ENCODE measurements at places on chromosomes 3 and 15.

DNA sequence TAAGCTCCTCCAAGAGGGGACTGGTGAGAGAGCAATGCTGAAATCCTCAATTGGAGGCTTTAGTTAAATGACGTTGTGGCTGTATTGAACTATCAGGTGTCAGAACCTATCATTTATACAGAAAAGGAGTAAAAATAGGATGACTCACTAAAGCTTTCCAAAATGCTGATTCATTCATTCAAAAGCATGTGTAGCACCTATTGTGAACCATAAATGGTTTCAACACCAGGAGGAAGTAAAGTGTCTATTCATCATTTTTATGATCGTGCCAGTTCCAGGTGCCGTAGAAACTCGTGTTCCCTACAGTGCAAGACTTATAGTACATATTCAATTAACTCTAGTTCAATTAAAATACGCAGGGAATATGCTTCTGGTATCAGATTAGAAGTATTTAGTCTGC is 66.5 kb upstream of the ARRDC4 start:
- no peak for DNase-seq

DNA sequence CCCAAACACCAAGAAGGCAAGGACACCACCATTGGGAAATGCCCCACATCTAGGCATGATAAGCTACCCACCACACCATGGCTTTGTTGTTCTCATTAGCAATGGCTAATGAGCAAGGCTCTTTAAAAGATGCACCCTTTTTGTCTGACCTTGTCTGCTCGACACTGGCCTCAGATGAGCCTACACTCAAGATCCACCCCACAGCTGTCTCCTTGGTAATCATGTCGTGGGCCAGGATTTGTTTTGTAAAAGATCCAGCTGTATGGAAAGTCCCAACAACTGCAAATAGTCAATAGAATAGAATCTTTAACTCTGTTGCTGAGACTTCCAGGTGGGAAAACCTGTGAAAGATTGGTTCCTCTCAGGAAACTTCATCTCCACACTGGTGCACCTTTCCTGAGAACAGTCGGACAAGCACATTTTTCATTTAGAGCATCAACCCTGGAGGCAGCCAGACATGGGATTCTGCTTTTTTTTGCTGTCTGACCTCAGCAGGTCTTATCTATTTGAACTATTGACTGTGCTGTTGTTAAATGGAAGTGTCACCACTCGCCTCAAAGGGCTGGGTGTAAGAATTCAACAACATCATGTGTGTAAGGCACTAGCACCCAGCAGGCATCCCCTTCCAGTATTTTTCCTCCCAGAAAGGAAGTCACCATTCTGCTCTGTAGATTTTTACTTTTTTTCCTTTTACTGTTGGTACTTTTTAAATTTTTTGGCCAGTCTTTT is 35.5 kb downstream of the DUT start:
- no peak for DNase-seq

GRCh38 chr3:112321867-112322652 is 10.9 kb upstream of the CD200 start:
- peak; percentile 17 for DNase-seq

- no peak for DNase-seq
These were observed 476.0 kb downstream of the OCA2 start for GRCh38 chr15:27623149-27623548.

DNA sequence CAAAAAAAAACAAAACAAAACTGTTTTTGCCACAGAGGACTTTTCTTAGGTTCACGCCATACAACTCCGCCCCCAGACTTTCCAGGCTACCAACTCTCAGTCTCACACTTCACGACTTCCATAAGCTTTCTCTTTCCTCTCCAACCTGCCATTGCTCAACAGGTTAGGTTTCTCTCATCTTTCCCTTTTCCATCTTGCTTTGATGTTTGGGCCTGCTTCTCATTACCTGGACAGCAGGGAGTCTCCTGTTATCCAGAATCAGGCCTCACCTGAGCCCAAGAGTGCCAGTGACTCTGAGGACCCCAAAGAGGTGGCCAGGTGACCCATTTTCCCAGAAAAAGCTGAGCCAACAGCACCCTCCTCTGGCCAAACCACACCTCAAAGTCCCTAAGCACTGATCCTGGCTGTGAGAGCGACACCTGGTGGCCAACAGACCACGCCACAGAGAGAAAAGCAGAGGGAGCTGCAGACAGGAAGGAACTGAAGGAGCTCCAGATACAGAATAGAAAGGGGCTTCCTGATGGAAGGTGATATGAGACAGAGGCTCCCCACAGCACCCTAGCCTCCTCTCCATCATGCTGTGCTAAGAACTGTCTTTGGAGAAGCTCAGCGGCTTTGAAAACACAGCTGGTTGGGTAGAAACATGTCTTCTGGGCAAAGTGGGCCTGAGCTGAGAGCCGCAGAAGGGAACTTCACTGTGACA is 4.0 kb downstream of the CCDC51 start:
- peak; percentile 40 for DNase-seq

- DNase-seq: no peak
These were observed 7.6 kb downstream of the SHF start for GRCh38 chr15:45180201-45180600.

DNA sequence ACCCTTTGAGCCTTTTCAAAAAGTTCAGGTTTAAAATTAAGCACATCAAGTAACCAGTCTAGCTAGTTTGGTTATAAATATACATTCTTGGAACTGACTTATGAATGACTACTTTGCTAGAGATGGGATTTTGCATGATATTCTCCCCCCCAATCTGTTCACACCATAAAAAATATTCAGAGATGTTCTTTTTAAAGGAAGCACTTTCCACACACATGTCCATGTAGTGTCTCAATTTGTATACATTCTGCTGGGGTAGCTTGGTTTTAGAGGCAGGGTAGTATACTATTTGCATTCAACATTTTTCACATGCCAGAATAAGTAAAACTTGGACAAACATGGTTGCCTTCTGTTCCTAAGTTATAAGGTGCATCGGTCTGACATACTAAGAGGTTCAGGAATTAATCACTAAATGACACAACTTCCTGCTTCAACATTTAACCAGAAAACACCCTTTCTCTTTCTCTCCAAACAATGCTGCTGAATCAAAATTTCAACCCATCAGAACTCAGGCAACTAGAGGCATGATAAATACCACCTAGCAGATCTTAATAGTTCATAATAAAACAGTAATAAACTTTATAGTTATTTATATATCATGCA is 57.0 kb downstream of the SUMF1 start:
- no peak for DNase-seq

GRCh38 chr15:99550077-99550476 is 15.7 kb upstream of the MEF2A start:
- no peak for DNase-seq

DNA sequence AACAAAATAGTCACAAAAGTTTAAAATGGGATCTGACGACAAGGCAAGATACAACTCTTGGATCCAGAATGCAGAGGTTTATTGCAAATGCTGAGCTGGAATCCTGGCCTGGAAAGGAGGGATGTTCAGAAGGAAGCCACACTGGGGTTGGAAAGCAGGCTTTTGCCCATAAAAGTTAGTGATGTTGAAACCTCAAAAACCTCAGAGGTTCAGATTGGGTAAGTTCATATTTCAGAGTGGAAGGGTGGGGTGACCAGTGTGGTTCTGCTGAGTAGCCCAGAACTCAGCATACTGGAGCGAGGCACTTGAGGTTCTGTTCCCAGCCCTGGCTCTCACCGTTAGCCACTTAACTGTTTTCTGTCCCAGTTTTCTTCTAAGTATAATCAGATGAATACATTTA is 114.0 kb upstream of the OSTN start:
- DNase-seq: no peak

- DNase-seq: no peak
These were observed 64.6 kb downstream of the TLE3 start for GRCh38 chr15:70033109-70033508.

DNA sequence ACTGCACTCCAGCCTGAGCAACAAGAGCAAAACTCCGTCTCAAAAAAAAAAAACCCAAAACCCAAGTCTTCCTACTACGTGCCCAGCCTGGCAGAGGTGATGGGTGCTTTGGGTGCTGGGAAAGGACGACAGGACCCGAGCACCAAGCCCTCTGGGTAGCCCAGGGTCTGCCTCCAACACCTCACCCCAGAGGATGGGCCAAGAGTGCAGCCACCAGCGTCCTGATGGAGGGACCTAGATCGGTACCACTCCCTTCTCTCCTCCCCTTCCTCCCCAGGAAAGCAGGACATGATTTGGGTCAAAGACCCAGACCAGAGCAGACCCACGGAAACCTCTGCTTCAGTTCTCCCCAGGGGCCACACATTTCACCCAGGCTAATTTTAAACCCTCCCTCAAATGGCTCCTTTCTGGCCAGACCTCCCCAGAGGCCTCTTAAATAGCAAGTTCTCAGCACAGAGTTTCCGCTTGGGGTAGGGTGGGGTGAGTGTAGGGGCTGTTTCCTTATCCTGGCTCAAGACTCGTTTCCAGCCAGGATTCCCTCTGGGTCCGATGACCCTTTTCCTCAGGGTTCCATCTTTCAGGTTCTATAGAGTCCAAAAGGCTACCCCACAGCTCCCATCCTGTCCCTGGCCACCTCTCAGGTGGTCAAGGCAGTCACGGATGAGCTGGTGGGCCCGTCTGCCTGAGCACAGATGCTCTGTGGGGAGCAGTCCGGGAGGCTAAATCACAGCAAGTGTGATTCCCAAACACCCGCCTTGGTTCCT is 20.5 kb downstream of the RBPMS2 start:
- no peak for DNase-seq

DNA sequence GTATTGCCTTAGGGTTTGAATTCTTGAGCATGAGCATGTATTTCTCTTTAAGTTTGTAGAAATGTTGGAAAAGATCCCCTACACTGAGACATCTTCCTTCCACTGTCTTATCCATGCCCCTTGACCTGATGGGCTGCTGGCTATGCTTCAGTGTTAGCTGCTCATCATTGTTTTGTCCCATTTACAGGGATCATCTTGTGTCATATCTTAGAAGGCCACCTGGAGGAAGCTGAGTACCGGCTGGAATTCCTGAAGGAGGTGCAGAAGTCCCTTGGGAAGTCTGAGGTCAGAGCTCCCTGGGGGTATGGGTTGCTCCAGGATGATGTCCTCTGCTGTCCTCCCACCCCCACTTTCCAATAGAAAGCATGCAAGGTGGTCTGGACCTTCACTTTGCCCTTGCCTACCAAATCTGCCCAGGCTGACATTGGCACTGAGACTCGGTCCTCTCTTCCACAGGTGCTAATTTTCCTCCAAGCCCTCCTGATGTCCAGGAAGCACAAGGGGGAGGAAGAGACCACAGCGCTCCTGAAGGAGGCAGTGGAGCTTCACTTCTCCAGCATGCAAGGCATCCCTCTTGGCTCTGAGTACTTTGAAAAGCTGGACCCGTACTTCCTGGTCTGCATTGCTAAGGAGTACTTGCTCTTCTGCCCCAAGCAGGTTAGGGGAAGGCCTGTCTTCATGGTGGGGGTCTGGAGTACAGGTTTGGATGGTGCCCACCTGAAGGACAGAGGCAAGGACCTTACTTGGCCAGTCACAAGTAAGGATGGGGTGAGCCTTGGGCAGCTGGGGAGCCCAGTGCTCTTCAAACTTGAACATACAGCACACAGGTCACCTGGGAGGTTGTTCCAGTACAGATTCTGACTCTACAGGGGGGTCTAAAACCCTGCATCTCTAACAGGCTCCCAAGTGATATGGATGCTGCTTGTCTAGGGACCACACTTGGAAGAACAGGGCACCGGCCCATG is 17.7 kb downstream of the TTC21A start:
- DNase-seq: no peak

DNA sequence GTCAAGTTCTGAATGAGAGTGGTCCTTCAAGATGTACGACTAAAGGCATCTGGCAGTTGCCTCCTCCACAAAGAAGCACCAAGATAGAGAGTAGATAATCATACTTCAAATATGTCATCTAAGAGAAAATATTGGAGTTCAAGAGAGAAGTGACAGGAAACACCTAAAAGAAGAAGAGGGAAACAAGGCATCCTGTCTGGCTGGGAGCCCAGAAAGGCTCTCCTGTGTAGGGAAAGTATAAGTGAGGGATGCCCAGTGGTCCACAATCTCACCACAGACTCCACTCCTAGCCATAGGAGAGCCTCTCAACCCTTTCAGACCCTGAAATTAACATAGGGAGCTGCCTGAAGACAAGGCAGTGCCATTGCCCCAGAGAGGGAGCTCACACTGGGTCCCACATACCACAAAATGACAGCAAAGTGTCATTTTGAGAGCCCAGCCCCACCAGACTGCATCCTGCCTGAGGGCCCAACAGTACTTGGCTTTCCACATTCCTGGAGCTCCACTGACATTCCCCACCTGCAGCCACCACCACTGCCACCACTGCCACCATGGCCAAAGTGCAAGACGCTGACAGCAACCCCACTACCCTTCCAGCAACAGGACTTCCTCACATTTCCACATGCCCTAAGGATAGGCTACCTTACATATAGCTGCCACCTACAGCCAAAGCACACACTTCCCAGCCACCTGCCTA is 210.6 kb downstream of the ATP8B4 start:
- DNase-seq: no peak

DNA sequence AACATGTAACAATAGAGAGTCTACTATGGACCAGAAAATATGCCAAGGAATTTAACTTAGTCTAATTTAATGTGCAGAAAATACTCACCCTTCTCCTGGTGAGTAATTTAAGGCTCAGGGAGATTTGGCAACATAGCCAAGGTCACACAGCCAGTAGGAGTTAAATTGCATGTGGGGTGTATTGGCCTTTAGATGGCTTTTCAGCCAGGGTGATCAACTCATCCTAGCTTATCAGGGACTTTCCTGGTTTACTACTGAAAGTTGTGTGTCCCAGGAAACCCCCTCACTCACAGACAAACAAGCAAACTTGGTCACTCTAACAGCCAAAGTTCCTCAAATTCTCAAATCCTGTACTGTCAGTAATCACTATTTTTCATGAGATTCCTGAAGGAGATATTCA is 2.6 kb upstream of the SLC9A9 start:
- no peak for DNase-seq

DNA sequence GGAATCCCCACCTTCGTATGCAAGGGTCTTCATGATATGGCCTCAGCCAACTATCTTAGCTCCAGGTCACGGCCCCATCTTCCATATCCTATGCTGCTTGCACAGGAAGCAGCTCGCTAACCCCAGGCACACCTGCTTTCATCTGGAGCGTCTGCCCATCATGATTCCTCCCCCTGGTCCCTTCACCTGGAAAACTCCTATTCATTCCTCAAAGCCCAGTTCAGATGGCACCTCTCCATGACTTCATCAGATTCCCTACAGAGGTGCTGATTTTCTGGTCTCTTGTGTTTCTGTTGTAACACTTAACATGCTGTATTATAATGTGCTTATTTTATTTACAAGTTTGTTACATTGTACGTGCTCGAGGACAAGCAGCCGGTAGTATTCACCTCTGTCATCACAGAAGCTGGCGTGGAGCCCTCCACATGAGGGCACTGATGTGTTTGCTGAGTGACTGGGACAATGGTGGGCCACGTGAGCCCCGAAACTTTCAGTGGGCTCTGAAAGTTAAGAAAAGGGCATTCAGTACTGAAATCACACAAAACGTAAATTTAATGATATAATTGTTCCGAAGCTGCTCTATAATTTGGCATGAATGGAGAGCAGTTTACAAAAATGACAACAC is 16.2 kb downstream of the MUC20 start:
- no peak for DNase-seq
